ENCODE measurements at places on chromosomes 12 and 14.

GRCh38 chr12:9344541-9344940 is 136.3 kb upstream of the PZP start:
- no peak for DNase-seq

DNA sequence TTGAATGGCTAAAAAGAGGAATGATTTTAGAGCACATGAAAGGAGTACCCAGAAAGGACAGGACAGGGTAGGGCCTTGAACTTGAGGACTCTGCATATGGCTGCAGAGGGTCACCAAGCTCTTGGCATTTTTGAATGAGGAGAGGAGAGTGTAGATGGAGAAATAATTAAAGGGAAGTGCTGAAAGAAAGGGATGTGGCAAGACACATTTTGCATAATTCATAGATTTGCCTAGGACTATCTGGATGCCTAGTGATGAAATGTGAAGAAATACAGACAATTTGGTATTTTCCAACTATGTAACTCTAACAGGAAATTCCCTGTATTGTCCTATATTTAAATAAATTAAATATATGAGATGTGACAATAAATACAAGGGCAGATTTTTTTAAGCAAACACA is 27.5 kb upstream of the MDM1 start:
- DNase-seq, result no peak

DNA sequence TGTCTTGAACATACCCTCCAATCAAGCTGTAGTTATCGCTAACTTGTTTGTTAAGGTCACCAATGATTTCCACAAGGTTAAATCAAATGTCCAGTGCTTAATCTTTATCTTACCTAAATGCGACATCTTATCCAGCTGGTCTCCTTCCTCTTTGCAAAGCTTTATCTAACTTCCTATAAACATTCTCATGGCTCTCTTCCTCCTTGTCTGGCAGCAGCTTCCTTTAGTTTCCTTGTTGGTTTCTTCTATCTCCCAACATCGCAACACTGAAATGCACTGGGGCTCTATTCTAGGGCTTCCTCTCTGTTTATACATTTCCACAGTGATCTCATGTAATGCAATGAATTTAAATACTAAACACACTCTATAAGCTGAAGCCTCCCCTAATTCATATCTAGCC is 28.7 kb downstream of the UBE2N start:
- no peak for DNase-seq

DNA sequence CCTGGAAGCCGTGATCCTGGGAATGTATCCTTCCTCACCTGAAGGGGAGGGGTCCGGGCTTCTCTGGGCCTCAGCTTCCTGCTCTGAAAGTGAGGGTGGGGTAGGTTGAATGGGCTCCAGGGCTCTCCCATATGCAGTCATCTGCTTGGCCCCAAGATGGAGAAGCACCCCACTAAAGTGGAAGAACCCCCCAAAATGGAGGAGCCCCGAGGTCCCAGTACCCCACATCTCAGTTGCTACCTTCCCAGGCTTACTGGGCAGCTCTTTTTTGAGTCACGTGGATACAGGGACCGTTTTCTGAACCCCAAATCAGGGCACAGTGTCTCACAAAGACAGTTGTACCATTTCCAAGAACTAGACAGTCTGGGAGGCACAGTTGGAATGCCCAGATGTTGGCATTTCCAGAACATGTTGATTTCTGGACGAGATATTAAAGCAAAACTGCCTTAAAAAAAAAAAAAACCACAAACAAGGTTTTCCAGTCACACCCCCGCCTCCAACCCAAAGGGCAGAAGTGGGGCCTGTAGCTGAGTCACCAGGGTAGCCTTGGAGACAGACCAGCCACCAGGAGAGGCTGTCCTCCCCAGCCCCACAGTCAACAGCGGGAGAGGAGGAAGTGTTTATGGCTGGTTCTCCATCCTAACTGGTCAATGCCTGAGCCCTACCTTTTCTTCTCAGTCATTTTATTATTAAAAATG is 12.1 kb downstream of the VASH1 start:
- peak; percentile 41 for DNase-seq

DNA sequence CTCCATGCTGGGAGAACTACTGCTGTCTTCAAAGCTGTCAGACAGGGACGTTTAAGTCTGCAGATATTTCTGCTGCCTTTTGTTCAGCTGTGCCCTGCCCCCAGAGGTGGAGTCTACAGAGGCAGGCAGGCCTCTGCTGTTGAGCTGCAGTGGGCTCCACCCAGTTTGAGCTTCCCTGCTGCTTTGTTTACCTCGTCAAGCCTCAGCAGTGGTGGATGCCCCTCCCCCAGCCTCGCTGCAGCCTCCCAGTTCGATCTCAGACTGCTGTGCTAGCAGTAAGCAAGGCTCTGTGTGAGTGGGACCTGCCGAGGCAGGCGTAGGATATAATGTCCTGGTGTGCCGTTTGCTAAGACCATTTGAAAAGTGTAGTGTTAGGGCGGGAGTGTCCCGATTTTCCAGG is 31.4 kb upstream of the RFX4 start:
- DNase-seq, result no peak

DNA sequence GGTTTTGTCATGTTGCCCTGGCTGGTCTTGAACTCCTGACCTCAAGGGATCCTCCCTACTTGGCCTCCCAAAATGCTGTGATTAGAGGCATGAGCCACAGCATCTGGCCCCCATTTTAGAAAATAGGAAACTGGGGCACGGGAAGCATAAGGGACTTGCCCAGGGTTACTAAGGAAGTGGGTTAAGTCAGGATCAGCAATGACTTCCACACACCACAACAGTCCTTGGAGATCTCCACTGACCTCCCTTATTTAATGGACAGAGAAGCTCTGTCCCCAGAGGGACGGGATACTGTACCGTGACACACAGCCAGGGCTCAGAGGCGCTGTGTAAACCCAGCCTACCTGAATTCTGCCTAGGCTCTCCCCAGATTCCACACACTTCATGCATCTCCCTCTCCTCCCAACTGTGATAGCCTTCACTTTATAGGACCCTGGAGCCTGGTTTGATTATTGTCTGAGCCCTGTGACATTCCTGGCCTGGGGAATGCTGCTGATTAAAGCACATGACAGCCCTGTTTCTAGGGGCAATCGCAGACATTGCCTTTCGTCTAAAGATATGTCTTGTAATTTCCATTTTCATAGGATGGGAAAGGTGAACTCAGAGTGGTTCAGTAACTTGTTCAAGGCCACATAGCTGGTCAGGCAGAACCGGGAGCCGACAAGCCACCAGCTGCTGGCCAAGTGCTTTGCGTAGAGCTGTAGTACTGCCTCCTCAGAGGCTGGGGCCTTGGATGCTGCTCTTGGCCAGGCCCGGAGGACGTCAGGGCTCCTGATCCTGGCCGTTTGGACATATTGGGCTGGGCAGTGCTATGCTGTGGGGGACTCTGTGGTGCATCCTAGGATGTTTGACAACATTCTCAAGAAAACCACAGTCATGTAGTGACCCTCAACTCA is 20.8 kb downstream of the SERPINA1 start:
- no peak for DNase-seq

DNA sequence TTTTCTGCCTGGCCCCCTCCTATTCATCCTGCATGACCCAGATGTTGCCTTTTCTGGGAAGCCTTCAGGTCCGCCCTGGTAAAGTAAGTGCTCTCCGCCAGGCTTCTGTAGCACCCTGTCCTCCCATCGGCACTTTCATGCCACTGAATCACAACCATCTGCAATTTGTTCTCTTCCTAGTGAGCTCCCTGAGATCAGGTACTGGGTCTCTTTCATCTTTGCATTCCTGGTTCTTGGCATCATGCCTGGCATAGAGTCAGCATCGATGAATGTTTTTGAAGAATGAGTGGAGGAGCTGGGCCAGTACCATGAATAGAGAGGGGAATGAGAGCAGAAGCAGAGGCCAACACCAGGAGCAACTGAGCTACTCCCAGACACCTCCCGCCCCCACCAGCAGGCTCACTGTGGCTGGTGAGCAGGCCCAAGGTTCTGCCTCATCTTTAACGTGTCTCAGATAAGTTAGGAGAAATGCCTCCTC is 13.1 kb downstream of the ZDHHC22 start:
- DNase-seq, result no peak

- no peak for DNase-seq
Measured at GRCh38 chr14:70721542-70721941, 79.8 kb downstream of the TTC9 start.

GRCh38 chr14:69153152-69153872 is 393 bp upstream of the DCAF5 start:
- peak; percentile 95 for DNase-seq

DNA sequence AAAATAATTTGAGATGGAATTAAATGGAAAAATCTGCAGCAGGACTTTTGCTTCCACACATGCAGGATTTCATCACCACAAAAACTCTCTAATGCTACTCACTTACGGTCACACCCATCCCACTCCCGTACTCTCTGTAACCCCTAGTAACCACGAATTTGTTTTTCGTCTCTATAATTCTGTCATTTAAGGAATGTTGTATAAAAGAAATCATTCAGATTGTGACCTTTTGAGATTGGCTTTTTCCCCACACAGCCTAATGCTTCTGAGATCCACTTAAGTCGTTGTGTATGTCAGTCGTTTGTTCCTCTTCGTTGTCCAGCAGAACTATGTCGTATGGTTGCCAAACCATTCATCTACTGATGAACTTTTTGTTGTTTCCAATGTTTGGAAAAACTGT is 19.8 kb upstream of the PZP start:
- no peak for DNase-seq
